Progenitor cell of endocrine pancreas (in vitro differentiated cells): ENCODE measurements at places on chromosomes 16 and 17.

- DNase-seq: no peak
- no peak overlapping the region for H3K4me3 ChIP-seq
- no peak overlapping the region for H3K27ac ChIP-seq
- H3K36me3 ChIP-seq: peaks cover 1% of the 10 kb centered on the region
Observed at GRCh38 chr16:72066747-72067146, 3.7 kb downstream of the HPR start.

- H3K27ac ChIP-seq: no peak overlapping the region
- H3K4me3 ChIP-seq: no peak overlapping the region
- peaks cover 6% of the 10 kb centered on the region for H3K4me1 ChIP-seq
- H3K36me3 ChIP-seq: no peaks in the 10 kb centered on the region
- H3K27me3 ChIP-seq: no peaks in the 10 kb centered on the region
- DNase-seq: no peak
Observed at GRCh38 chr17:73396431-73397277, 84.9 kb upstream of the CDC42EP4 start.

DNA sequence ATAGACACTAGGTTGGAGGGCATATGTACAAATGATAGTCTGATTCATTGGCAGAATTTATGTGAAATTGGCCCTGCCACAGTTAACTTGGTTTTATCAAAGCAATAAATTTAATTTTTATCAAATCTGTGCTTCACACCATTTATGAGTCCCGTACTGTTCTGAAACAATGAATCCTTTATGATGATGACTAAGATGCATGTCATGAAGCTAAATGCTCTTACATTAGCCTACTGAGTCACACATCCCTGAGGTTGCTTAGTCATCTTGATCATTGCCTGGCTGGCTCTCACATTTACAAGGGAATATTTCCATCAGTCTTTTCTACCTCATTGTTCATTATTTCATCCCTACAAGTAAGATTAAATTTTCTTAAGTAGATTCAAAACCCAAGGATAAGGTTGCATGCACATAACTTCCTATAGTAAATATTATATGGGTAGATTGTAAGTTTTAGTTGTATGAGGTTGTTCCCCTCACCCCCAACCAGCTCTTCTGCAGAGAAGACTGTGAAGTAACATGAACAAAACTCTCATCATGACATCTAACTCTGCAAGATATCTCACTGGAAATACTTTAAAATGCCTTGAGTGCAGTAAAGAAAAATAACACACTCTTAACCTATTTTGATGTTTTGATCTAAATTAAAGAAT lies 170.7 kb downstream of the CYB561 start:
- H3K27ac ChIP-seq: no peak overlapping the region
- no peaks in the 10 kb centered on the region for H3K36me3 ChIP-seq
- no peak for DNase-seq
- no peaks in the 10 kb centered on the region for H3K27me3 ChIP-seq
- H3K4me3 ChIP-seq: no peak overlapping the region

GRCh38 chr17:73536700-73537605 lies 107.3 kb downstream of the SDK2 start:
- peaks cover 31% of the 10 kb centered on the region for H3K4me1 ChIP-seq
- H3K4me3 ChIP-seq: no peak overlapping the region
- no peak overlapping the region for H3K27ac ChIP-seq
- no peak for DNase-seq

- peaks cover 6% of the 10 kb centered on the region for H3K36me3 ChIP-seq
- DNase-seq: no peak
- H3K27ac ChIP-seq: peak overlapping the region; percentile 99
- no peaks in the 10 kb centered on the region for H3K27me3 ChIP-seq
- peaks cover 9% of the 10 kb centered on the region for H3K4me1 ChIP-seq
Observed at GRCh38 chr17:67717192-67717623, 528 bp upstream of the NOL11 start.

GRCh38 chr17:2484876-2485275 lies 26.8 kb downstream of the METTL16 start:
- no peaks in the 10 kb centered on the region for H3K36me3 ChIP-seq
- no peak for DNase-seq
- no peak overlapping the region for H3K4me3 ChIP-seq
- H3K4me1 ChIP-seq: peaks cover 24% of the 10 kb centered on the region
- no peak overlapping the region for H3K27ac ChIP-seq

- no peaks in the 10 kb centered on the region for H3K36me3 ChIP-seq
- no peaks in the 10 kb centered on the region for H3K27me3 ChIP-seq
- no peak overlapping the region for H3K27ac ChIP-seq
- no peak for DNase-seq
- H3K4me3 ChIP-seq: no peak overlapping the region
Observed at GRCh38 chr17:14712611-14713021, 411.7 kb downstream of the HS3ST3B1 start.

DNA sequence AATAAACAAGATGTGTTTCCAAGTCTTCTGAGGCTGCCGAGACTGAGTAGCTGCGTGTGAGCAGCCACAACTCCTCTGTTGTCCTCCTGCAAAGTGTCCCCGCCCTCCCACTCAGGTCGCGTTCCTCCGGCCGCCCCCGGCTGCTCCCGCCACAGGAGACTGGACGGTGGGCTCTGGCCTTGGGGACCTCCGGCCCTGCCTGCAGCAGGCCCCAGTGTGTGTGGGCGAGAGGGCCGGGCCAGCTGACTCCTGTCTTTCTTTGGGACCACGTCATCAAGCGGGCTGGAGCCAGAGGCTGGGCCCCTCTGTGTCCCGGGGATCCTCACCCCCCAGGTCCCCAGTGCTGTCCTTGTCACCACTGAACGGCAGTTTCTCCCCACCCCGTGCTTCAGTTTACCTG lies 175.3 kb downstream of the NPIPB11 start:
- H3K4me1 ChIP-seq: no peaks in the 10 kb centered on the region
- H3K4me3 ChIP-seq: no peak overlapping the region
- H3K36me3 ChIP-seq: no peaks in the 10 kb centered on the region
- DNase-seq: no peak
- peaks cover 8% of the 10 kb centered on the region for H3K27me3 ChIP-seq

DNA sequence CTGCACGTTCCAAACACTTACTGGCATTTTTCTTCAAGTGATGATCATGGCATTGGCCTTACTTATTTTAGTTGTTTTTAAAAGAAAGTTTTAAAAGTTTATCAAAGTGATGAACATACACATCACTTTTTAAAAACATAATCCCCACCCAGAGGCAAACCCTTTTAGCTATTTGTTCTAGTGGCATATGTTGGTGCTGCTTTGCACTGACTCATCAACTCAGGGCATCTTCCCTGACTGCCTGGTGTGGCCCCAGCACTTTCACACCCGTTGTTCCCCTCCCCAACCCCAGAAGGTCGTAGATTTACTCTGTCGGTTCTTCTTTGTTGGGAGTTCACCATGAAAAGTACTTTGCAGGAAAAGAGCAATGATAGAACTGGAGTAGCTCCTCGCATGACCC lies 161.3 kb downstream of the RPTOR start:
- H3K4me1 ChIP-seq: peaks cover 20% of the 10 kb centered on the region
- DNase-seq: no peak
- H3K27me3 ChIP-seq: no peaks in the 10 kb centered on the region
- H3K4me3 ChIP-seq: no peak overlapping the region
- H3K27ac ChIP-seq: peak overlapping the region; percentile 81
- H3K36me3 ChIP-seq: peaks cover 6% of the 10 kb centered on the region

DNA sequence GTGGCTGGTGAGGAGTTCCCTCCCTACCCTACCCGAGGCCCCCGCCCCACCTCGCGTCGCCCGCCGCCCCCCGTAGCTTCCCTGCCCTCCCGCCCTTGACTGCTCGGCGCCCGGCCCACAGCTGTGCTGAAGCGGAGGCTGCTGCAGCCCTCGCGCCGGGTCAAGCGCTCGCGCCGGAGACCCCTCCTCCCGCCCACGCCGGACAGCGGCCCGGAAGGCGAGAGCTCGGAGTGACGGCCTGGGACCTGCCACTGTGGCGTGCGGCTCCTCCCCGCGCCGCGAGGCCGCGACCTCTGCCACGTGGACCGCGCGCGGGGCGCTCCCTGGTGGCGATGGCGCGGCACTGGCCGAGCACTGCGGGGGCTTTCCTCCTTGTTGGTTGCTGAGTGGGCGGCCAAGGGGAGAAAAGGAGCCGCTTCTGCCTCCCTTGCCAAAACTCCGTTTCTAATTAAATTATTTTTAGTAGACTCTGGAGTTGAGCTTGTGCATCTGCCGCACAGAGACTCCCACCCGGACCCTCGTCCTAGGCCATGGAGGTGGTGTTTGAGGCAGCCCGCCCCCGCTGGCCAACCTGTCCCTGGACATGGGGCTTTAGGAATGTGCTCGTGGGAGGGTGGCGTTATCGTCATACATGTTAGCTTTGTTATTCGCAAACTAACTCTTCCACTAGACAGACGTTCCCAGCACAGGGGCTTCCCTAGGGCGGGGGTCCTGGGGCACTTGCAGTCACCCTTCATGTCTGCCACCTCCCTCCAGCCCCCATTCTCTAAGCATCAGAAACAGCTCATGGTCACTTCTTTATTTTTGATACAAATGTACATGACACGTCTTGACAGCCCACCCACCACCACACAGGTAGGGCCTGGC lies 4.4 kb downstream of the TP53I13 start:
- DNase-seq: peak; percentile 59
- H3K36me3 ChIP-seq: peaks cover 9% of the 10 kb centered on the region
- H3K4me3 ChIP-seq: no peak overlapping the region
- peaks cover 17% of the 10 kb centered on the region for H3K4me1 ChIP-seq

- H3K4me1 ChIP-seq: peaks cover 1% of the 10 kb centered on the region
- H3K27me3 ChIP-seq: no peaks in the 10 kb centered on the region
- no peak overlapping the region for H3K4me3 ChIP-seq
- no peak overlapping the region for H3K27ac ChIP-seq
- H3K36me3 ChIP-seq: no peaks in the 10 kb centered on the region
Observed at GRCh38 chr17:70774339-70775117, 605.2 kb downstream of the KCNJ2 start.

DNA sequence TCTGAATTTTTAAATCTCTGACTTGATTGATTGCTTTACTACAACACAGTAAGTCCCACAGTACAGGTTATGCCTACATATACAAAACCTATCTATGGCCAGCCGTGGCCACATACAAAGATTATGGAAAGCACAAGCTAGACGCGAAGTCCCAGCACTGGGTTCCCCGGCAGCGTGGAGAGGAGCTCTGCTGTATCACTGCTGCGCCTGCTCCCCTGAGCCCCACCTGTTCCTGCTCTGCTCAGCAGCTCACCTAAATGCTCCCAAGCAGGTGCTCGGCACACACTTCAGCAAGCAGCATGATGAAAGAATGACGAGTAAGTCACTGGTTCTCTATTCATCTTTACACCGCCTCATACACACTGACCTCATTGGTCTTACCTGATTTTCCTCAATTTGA lies 20.6 kb downstream of the ZDHHC7 start:
- H3K27me3 ChIP-seq: no peaks in the 10 kb centered on the region
- no peak for DNase-seq
- peaks cover 24% of the 10 kb centered on the region for H3K4me1 ChIP-seq
- H3K36me3 ChIP-seq: peaks cover 43% of the 10 kb centered on the region
- H3K27ac ChIP-seq: peak overlapping the region; percentile 60
- no peak overlapping the region for H3K4me3 ChIP-seq

DNA sequence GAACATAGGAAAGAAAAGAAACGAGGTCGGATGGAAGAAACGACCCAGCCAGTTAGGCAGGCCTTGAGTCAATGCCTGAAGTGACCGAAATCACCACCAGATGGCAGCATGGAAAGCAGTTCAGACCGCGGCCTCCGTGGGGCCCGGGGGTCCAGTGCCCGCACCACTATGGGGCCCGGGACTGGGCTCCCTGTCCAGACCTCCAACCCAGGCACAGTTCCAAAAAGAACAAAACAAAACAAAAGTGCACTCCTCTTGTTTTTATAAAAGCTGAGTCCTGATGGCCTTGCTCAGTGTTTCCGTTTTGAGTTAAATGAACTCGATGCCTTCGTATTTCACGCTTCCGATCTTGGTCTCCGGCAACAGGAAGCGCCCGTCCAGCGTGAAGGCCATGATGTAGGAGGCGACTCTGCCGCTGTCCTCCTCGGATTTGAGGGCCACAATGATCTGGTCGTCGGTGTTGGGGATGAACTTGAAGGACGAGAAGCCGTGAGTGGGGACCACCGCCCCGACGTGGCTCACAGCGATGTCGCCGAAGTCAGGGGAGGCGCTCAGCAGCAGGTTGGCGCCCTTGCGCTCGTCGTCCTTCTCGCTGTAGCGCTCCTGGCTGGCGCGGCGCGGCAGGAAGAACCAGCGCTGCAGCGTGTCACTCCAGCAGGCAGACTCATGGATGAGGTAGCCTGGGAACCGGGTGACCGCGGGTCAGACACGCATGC lies 13.7 kb upstream of the LGALS3BP start:
- no peak overlapping the region for H3K4me3 ChIP-seq
- H3K27me3 ChIP-seq: no peaks in the 10 kb centered on the region
- peaks cover 27% of the 10 kb centered on the region for H3K36me3 ChIP-seq
- peak; percentile 38 for DNase-seq

DNA sequence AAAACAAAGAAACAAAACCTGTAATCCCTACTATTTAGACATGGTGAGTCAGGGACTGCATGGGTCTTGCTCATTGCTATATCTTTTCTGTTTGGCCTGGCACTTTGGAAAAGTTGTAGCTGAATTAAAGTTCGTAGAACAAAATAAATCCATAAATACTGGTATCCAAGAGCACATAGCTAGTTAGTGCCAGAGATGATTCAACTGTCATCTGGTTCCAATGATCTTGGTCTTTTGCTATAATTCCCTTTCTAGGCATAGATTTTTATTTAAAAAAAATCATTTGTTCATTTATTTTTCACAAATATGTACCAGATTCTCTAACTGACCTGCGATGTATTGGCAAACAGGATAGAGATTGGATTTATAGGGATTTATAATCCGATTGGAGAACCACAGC lies 1436.1 kb upstream of the GOT2 start:
- no peaks in the 10 kb centered on the region for H3K27me3 ChIP-seq
- H3K27ac ChIP-seq: no peak overlapping the region
- no peaks in the 10 kb centered on the region for H3K36me3 ChIP-seq
- H3K4me1 ChIP-seq: no peaks in the 10 kb centered on the region
- DNase-seq: no peak
- no peak overlapping the region for H3K4me3 ChIP-seq

- H3K27ac ChIP-seq: no peak overlapping the region
- H3K36me3 ChIP-seq: no peaks in the 10 kb centered on the region
- DNase-seq: no peak
- peaks cover 2% of the 10 kb centered on the region for H3K4me1 ChIP-seq
- H3K27me3 ChIP-seq: peaks cover 27% of the 10 kb centered on the region
- H3K4me3 ChIP-seq: no peak overlapping the region
Observed at GRCh38 chr17:50029185-50029584, 26.7 kb upstream of the ITGA3 start.

- no peak overlapping the region for H3K4me3 ChIP-seq
- H3K4me1 ChIP-seq: peaks cover 5% of the 10 kb centered on the region
- no peak overlapping the region for H3K27ac ChIP-seq
- H3K36me3 ChIP-seq: peaks cover 10% of the 10 kb centered on the region
- no peak for DNase-seq
- no peaks in the 10 kb centered on the region for H3K27me3 ChIP-seq
Observed at GRCh38 chr16:28321700-28322411, 29.5 kb downstream of the SBK1 start.
